ENCODE measurements at places on chromosomes 6 and 20.

DNA sequence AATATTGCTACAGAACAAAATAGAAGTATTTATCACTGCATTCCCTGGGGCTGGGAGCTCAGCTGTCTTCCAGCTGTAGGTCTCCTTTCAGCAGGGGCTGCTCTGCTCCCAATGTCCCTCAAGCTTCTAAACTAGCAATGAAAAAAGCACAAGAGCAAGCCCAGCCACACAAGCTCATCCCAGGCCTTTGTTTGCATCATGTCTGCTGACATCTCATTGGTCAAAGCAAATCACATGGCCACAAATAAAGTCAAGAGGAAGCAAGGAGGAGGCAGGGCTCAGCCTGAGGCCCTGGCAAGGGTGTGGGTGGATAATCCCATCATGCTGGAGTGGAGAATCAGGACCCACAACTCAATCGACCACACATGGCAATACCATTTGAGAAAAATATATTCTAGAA, 2.2 kb upstream of the BFSP1 start:
- DNase-seq, result no peak

GRCh38 chr6:27517928-27518787, 45.3 kb upstream of the ZNF184 start:
- no peak for DNase-seq

- DNase-seq, result peak; percentile 47
Observed at GRCh38 chr6:32244946-32245398, 21.1 kb upstream of the NOTCH4 start.

GRCh38 chr6:121881974-121882667, 446.7 kb downstream of the GJA1 start:
- no peak for DNase-seq

- DNase-seq, result no peak
Observed at GRCh38 chr20:50551288-50551687, 41.1 kb downstream of the PTPN1 start.

GRCh38 chr6:14876778-14877613, 368.9 kb upstream of the JARID2 start:
- no peak for DNase-seq

DNA sequence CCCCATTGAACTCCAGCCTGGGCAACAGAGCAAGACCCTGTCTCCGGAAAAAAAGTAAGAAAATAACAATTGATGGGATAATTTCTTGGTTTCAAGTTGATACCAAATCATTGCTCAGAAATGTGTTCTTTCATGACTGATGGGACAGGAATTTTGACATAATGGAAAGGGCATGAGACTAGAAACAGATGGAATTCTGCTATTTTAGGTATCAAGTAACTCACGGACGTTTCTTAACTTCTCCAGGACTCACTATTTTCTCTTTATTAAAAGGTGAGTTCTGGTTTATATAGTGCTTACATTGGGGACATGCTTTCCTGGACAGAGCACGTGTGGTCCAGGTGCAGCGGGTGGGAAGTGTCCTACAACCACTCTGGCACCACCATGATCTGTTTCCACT, 6.0 kb upstream of the DSP start:
- no peak for DNase-seq

- no peak for DNase-seq
Observed at GRCh38 chr6:18388942-18389341, 1.8 kb downstream of the RNF144B start.

DNA sequence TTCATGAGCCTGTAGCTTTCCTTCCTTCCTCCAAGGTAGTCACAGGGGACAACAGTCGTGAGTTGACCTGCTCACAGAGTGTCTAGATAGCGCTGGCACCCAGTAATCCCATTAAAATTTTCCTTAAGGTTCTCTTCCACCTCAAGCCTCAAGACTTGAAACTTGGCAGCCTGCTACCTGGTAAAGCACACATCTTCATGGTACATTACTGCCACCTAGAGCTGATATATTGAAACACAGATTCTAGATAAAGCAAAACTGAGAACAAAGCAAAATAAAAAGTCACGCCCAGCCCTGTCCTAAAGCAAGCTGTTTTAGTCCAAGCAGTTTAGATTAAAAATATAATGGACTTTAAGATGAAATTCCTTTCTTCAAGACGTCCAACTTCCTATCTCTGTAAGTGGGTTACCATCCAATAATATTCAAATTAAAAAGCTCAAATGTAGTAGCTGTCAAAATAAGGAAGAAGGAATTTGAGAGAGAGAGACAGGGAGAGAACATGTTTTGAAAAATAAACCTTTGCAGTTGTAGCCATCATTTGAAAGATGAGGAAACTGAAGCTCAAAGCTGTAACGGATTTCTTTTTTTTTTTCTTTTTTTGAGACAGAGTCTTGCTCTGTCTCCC, 50.7 kb upstream of the CD83 start:
- no peak for DNase-seq

- DNase-seq, result no peak
Observed at GRCh38 chr6:90485635-90486277, 101.1 kb downstream of the MAP3K7 start.

Data from activated CD4-positive, CD25-positive, alpha-beta regulatory T cell (primary cell).